ENCODE measurements at places on chromosomes 1 and 21. TPM values are rescaled to one million over a fixed set of nuclear protein-coding genes. Genes with fewer than 3 reads are reported as not detected.

DCDC2B gene
- not detected for total RNA-seq

OR2L2 gene
- not detected for total RNA-seq

SLC30A2 gene
- total RNA-seq, result not detected

COL24A1 gene
- total RNA-seq, result 0.22 TPM

DCST2 gene
- total RNA-seq, result 0.66 TPM

Measured in placental pericyte (primary cell).